ENCODE measurements at places on chromosomes 2 and 18.

DNA sequence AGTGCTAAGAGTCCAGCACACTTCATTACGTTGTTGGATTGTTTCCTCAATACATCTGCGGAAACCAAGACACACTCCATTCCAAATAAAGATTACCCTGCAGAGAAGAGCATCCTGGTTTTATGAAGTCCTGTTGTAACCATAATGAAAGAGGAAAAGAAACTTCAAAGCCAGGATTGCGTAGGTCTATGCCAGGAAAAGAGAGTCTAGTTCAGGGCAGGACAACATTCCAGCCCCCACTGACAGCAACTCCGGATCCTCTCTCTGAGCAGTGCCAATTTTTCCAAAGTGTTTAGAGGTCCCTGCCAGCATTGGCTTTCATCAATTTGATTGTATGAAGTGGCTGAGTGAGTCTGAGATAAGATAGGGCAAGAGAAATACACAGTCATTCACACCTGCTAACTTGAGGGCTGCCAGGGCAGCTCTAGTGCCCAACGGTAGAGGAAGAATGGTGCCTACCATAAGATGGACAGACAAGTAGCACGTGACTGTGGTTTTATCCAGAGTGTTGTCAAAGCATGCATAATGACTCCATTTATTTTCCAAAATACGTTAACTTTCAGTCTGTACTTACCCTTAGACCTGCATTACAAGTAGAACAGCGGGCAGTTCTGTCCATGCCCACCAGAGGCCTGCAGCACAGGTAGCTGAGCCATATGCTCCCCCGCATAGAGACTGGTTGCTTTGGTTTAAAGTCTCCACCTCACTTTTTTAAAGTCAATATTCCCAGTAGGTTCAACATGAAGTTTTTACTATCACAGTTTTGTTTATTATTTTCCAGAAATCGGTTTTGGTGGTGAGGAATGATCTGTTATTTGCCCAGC is 23.7 kb downstream of the PIEZO2 start:
- DNase-seq, result no peak

DNA sequence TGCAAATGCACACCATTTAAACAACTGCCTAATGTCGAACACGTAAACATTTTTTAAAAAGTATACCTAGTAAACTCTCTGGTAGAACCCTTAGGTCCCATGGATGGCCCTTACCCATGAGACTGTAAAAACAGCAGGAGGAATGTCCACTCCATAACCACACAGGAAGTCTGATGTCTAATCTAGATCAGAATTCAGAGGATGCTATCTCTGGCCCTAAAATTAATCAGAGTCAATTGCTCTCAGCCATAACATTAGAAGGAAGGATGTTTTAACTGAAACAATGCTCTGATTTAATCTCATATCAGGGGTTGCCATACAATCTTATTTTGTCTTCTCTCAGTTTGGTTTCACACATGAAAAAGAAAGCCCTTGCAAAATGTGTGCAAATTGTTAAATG is 416.3 kb upstream of the PIK3C3 start:
- no peak for DNase-seq

DNA sequence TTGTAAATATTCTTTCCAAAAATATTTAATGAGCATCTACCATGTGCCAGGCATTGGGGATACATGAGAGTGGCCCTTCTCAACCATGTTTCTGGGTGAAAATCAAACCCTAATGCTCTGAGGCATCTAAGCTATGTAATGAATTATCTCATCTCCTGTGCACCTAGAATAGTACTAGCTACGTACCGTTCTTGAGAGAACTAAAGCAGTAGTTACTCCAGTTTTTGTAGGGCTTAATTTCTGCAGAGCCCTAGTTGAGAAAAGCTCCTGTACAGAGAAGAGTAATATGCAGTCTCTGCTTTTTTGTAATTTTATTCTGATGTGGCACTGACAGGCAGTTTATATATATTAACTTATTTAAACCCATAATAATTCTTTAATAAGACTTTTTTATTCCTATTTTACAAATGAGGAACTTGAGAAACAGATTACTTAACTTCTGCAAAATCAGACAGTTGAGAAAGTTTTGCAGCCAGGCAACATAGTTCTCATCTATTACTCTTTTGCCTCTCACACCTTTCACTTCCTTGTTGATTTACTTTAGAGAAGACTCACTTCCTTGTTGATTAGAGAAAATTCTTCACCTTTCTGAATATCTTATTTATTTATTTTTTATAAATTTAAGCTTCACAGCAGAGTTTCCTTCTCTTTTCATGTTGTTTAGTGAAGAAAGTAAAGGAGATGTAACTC is 3.1 kb downstream of the SPOPL start:
- DNase-seq, result peak; percentile 79

DNA sequence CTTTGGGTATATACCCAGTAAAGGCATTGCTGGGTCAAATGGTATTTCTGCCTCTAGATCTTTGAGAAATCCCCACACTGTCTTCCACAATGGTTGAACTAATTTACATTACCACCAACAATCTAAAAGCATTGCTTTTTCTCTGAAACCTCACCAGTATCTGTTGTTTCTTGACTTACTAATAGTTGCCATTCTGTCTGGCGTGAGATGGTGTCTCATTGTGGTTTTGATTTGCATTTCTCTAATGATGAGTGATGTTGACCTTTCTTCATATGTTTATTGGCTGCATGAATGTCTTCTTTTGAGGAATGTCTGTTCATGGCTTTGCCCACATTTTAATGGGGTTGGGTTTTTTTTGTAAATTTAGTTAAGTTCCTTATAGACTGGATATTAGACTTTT is 382.6 kb upstream of the ZNF804A start:
- no peak for DNase-seq

GRCh38 chr2:203366639-203367466 is 38.7 kb downstream of the ABI2 start:
- DNase-seq, result no peak

- DNase-seq, result peak; percentile 44
Measured at GRCh38 chr2:151374436-151374835, 17.0 kb downstream of the TNFAIP6 start.

DNA sequence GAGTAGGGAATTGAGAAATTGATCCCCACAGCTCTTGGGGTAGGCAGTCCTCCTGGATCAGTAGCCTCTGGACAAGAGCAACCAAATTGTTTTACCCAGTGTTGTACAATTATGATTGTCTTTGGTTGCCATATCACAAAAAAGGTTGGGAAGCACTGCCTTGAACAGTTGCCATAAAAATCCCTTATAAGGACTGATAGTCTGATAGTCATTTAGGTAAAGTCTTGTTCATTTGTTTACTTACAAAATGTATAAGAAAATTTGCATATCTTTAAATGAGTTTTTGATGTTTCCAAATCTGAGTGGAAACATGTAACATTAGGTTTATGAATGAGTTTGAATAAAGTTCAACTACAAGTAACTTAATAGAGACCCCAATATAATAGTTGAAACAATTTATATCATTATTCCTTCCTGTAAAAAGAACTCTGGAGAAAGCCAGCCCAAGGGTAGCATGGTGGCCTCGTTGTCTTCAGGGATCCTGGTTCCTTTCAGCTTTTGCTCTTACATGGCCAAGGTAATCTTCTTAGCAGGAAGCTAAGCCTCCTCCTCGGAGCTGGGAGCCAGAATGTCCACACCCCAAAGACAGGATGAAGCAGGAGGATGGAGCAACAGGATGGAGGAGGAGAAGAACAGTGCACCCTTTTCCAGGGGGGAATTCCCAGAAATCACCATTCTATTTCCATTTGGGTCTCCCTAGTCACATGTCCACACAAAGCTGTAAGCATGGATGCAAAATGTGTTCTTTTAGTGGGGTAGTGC is 35.7 kb upstream of the NEMP2 start:
- DNase-seq, result no peak

DNA sequence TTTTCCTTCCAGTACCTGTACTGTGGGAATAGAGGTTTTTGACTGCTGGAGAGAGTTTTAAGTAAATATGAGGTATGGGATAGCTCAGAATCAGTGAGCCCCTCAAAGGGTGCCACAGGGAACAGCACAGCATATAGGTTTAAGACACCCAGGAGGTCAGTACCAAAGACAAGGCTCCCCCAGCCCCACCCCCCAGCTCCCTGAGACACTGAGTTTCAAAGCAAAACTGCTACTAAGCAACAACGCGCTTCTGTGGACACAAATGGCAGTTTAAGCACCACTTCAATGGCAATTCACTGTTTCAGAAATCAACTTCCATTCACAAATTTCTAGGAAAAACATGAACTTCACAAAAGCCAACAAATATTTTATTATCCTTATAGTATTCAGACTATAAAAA is 15.2 kb downstream of the E2F6 start:
- DNase-seq, result no peak

- no peak for DNase-seq
Measured at GRCh38 chr2:120419073-120419472, 73.1 kb downstream of the INHBB start.

- no peak for DNase-seq
Measured at GRCh38 chr2:145939949-145940348, 1420.0 kb upstream of the ZEB2 start.

- DNase-seq, result peak; percentile 29
Measured at GRCh38 chr2:216698895-216699294, 3.5 kb upstream of the IGFBP5 start.

DNA sequence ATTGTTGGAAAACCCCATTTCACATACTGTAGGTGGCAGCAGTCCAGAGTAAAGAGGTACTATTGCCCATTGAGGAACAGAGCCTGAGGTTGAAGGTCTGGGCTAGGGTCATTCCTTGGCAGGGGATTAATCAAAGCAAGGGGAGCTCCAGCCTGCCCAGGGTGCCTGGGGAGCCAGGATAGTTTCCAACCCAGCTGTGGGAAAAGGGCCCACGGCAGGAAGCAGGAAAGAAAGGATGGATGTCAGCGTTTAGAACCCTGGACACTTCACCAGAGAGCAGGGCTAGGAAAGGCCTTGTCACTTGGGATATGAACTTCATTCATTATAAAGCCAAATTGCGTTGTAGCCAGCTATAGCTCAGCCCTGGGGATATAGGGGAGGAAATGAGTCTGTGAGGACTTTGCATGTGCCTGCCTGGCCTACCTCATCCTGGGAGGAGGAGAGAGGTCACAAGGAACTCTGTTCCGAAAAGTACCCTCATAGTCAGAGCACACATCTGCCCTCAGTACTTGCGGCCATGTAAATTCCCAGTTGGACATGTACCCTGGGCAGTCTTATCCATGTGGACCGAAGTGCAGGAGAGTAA is 140.2 kb upstream of the COPS8 start:
- no peak for DNase-seq

DNA sequence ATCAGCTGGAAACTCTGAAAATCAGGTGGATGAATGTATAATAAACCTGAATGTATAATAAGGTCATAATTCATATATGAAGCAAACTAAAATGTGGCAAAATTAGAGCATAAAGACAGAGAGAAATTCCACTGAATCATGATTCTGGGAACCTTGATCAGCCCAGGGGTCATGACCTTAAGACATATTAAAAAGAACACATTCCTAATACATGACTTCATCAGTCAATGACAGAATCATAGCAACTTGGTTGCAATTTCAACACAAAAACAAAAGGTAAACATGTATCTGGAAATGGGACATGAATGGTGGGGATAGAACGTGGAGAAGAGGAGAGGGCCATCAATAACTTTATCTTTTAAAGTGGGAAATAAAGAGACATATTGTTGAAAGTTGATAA is 17.6 kb downstream of the AFF3 start:
- no peak for DNase-seq

DNA sequence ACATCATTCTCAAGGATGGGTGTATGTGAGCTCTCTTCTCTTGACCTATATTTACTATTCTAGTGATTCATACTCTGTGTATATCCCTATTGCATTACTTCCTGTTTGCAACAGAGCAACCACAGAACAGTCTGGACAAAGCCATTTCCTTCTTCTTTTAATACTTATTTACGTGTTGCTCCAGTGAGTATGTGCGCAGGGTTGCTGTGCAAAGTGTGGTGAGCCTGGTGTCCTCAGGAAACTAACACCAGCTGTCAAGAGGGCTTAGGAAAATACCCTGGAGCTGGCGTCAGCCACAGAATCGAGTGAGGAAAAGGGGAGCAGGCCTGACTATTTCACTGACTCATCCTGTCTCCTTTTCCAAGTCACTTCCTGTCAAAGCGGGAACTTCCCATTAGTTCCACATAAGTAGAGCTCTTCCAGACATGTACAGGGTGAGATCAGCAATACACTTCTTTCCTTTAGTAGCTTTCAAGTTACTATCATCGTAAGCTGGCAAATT is 214.1 kb upstream of the COPS8 start:
- DNase-seq, result peak; percentile 91

GRCh38 chr2:35168351-35168750 is 1187.2 kb upstream of the CRIM1 start:
- DNase-seq, result no peak

DNA sequence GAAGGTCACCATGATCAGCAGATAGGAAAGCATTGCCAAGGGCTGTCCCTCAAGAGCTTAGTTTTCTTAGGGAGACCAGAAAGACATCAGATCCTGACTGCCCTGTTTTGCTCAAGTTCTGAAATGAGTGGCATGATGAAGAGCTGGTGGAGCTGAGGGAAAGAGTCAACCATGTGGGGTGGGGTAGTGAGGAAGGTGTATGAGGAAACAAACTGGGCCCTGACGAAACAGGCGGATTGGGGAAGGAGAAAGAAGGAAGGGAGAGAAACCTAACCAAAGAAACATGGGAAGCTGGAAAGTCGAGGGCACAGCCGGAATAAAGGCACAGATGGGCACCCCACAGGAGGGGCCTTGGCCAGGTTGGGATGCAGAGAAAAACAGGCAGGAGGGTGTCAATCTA is 8.0 kb downstream of the TGOLN2 start:
- peak; percentile 62 for DNase-seq

DNA sequence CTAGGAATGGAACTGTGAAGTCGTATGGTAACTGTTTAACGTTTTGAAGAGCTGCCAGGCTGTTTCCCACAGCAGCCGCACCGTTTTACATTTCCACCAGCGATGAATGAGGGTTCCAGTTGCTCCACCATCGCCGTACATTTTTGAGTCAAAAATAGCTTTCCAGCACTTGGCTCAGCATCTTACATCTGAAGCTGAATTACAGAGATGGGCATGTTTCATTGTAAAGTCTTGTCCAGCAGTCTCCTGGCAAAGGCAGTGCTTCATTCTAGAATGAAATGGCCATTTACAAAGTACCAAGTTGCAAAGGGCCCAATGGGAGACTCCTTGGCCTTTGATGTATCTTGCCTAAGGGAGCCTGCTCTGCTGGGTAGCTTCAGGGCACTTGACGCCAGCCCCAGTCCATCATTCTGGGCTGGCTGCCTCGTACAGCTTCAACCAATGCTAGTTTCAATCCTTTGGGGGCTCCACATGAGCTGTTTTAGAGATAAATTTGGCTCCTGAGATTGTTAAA is 45.1 kb downstream of the ATIC start:
- DNase-seq, result no peak

- no peak for DNase-seq
Measured at GRCh38 chr2:7013471-7014160, 96.4 kb downstream of the RNF144A start.

All from suppressor macrophage (primary cell).